ENCODE measurements at places on chromosomes 2 and 18. TPM values are rescaled to one million over a fixed set of nuclear protein-coding genes. Genes with fewer than 3 reads are reported as not detected.

DSG4 gene
- not detected for total RNA-seq

DNA sequence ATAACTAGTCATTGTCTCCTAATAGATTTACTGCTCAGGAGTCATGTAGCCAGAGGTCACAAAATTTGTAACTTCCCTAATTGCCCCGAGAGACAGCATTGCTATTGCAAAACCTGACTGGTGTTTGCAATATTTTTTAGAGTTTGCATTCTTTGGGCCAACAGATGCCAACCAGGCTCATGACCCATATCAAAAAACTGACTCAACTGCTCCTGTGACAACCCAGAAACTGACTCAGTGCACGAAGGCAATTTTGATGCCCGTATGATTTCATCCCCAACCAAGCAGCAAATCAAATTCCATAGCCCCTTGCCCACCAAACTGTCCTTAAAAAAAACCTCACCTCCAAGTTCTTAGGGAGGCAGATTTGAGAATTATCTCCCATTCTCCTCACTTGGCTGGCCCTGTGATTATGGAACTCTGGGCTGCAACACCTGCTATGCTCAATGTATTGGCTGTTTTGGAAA lies 951.3 kb downstream of the TSN start:
- H3K27ac ChIP-seq, result no peak overlapping the region
- no peaks in the 10 kb centered on the region for H3K36me3 ChIP-seq
- H3K4me1 ChIP-seq, result no peaks in the 10 kb centered on the region
- H3K27me3 ChIP-seq, result no peaks in the 10 kb centered on the region
- DNase-seq, result no peak
- no peak overlapping the region for H3K4me3 ChIP-seq

GRCh38 chr2:133737242-133737993 lies 169.2 kb upstream of the NCKAP5 start:
- H3K4me1 ChIP-seq, result no peaks in the 10 kb centered on the region
- H3K27ac ChIP-seq, result no peak overlapping the region
- H3K4me3 ChIP-seq, result no peak overlapping the region
- H3K27me3 ChIP-seq, result no peaks in the 10 kb centered on the region
- DNase-seq, result no peak

LIMS4 gene
- not detected for total RNA-seq

MFSD6 gene
- 44.6 TPM for total RNA-seq

VIL1 gene
- total RNA-seq, result not detected

- no peaks in the 10 kb centered on the region for H3K27me3 ChIP-seq
- peaks cover 10% of the 10 kb centered on the region for H3K36me3 ChIP-seq
- H3K27ac ChIP-seq, result no peak overlapping the region
- no peaks in the 10 kb centered on the region for H3K4me1 ChIP-seq
- DNase-seq, result no peak
- no peak overlapping the region for H3K4me3 ChIP-seq
These were observed 205.9 kb downstream of the EIPR1 start for GRCh38 chr2:3171564-3172264.

STPG4 gene
- total RNA-seq, result 0.16 TPM

- no peak overlapping the region for H3K4me3 ChIP-seq
- no peak overlapping the region for H3K27ac ChIP-seq
- H3K27me3 ChIP-seq, result no peaks in the 10 kb centered on the region
- no peak for DNase-seq
- H3K36me3 ChIP-seq, result no peaks in the 10 kb centered on the region
- H3K4me1 ChIP-seq, result no peaks in the 10 kb centered on the region
These were observed 7.1 kb upstream of the UPP2 start for GRCh38 chr2:158094487-158095092.
